ENCODE measurements at places on chromosomes 13 and 19.
A peak's percentile ranks its signal among the peaks of the same experiment; 100 is the strongest.

DNA sequence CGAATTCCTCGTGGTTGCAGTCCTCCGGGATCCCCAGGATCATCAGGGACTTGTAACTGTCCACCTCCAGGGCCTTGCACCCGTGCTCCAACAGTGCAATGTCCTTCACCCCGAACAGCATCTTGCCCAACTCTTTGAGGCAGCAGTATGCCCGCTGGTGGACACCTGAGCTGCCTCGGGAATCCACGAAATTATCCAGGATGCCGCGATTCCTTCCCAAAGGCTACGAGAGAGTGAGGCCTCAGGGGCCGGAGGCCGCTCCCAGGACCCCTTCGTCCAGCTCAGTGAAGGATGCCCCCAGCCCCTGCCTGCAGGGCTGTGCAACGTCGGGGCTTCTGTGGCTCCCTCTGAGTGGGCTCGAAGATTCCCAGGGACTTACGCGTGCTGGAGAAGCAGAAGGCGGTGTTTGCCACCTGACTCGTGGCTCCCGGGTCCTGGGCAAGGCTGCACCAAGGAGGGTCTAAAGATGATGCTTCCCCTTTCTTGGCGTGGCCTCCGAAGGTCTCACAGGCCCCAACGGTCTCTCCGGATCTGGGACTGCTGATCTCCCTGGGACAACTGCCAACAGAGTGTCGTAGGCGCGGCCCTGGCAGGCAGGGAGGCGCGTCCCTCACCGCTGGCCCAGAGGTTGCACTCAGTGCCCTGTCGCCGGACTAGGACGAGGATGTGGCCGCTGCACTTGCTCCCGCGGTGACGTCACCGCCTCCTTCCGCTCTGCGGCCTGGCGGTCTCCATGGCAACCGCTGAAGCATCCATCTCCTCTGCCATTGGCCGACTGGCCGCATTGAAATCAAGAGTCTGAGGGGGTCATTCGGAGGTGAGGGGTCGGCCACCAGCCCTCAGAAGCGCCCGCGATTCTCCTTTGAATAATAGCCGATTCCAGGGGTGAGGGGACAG is at the start of gene PNMA8C:
Gene PNMA8C (minus strand): TSS at position 698 of the 897 bp plus-strand sequence. CDS start 577 bp downstream, at position 121.
- peak; percentile 95 for DNase-seq

GRCh38 chr13:20848203-20848602 is 54.3 kb downstream of the XPO4 start:
- DNase-seq: no peak

DNA sequence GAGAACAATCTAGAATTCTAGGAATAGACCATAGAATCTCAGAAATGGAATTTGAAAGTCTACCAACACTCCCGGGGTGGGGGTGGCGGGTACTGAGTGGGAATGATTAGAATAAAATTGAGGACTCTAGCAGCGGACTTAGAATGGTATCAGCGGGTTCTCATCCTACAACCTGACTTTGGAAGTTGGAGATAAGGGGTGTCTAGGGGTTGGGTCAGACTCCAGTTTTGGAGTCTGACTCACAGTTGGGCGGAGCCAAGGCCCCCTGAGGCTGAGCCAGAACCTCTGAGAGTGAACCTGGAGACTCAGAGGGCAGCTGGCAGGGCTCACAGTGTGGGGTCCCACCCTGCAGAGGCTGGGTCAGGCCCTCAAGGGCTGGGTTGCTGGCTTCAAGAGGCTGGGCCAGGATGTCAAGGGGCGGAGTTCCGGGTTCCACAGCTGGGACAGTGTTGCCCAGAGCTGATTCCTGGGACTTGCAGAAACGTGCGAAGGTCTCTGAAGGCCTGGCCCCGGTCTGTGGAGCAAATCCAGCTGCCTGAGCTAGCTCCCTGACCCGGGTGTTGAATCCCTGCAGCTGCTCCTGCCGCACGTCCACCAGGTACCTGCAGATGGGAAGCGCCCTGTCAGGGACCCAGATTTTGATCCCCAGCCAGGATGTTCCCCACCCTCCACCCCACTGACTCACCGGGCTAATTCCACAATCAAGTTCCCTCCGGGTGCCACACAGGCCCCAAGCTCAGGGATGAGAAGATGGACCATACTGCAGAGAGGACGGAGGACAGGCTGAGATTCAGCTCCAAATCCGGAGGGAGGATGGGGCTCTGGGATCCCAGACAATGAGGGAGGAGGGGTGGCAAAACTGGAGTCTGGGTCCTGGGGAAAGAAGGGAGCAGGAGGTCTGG is 1.6 kb upstream of the TNNI3 start:
- DNase-seq: no peak

DNA sequence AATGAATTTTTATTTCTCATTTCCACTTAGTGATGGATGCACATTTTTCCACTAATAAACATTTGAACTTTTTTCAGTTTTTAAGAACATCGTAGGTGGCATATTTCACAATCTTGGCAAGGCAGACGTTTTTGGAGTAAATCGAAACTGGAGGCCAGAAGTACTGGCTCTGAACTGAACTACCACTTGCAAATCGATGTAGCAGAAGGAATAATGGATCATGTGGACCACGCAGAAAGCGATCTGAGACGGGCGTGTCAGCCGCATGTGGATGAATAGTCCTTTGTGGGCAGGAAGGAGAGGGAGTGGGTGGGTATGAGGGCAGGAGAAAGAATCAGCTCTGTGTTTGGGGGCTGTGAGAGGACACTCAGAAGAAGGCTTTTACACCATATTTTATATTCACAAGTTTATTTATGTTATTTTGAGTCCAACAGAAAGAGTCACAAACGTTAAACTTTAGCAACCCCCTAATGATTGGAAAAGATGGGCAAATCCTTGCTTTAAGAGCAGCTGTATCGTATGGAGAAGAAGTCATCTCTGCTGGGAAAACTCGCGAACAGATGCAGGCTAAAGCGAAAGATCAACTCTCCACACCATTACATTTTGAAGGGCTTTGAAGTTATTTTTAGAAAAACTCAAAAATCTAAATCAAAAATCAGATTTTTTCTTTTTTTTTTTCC is 90.5 kb downstream of the COL4A2 start:
- no peak for DNase-seq

GRCh38 chr19:50638600-50638999 is 1.1 kb downstream of the SYT3 start:
- DNase-seq: no peak
